ENCODE measurements at places on chromosomes 12 and 14.

- no peak for DNase-seq
Measured at GRCh38 chr12:124437617-124438436, 129.6 kb downstream of the NCOR2 start.

GRCh38 chr14:100240668-100241032, 1.7 kb downstream of the YY1 start:
- no peak for DNase-seq

GRCh38 chr14:100439781-100440180, 116.6 kb downstream of the SLC25A47 start:
- DNase-seq: no peak

DNA sequence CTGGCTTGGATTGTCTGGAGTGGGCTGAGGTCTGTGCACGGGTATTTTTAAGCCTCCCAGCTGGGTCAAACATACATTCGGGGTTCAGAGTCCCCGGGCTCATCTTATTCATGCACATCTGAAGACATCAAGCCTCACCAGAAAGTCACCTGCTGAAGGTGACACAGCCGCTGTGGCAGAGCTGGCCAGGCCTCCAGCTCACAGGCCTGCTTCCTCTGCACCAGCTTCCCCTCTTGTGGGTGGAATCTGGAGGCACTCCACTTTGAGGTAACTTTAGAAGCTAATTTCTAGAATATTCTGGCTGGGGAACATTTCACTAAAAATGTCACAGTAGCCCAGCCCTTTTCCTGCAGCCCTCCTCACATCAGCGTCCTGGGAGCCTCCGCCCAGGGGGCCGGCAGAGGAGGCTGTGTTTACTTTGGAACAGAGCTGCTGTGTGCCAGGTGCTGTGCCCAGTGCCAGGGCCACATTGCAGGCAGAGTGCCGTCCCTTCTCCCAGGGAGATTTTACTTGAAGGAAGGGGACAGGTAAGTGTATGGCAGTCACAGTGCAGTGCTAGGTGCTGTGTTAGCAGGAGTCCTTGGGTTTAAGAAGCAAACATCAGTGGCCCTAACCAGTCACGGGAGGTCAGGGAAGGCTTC, 62.2 kb downstream of the TSPAN11 start:
- no peak for DNase-seq

DNA sequence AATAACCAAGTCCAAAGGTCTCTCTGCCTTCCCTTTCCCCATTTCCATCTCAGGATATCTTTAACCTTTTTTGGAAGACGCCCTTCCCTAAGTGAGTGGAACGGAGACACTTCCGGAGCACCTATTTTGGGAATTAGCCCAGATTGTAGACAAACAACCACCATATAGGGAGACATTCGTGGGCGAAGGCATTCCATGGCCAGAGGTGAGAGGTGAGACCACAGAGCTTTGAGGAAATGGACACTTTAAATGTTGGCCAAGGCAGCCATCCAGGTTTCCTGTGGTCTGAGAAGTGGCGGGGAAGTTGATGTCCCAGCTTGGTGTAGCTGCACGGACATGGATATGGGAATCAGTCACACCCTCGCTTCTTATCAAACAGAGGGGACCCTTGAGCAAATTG, 69.4 kb upstream of the BDKRB2 start:
- DNase-seq: peak; percentile 39

Data from adrenal gland (tissue), 19 donors.